ENCODE measurements at places on chromosomes 3 and 15. TPM values are rescaled to one million over a fixed set of nuclear protein-coding genes. Genes with fewer than 3 reads are reported as not detected.

The RLBP1 gene
- polyA plus RNA-seq: not detected

The ANKRD34C gene
- polyA plus RNA-seq: 0.15 TPM

DNA sequence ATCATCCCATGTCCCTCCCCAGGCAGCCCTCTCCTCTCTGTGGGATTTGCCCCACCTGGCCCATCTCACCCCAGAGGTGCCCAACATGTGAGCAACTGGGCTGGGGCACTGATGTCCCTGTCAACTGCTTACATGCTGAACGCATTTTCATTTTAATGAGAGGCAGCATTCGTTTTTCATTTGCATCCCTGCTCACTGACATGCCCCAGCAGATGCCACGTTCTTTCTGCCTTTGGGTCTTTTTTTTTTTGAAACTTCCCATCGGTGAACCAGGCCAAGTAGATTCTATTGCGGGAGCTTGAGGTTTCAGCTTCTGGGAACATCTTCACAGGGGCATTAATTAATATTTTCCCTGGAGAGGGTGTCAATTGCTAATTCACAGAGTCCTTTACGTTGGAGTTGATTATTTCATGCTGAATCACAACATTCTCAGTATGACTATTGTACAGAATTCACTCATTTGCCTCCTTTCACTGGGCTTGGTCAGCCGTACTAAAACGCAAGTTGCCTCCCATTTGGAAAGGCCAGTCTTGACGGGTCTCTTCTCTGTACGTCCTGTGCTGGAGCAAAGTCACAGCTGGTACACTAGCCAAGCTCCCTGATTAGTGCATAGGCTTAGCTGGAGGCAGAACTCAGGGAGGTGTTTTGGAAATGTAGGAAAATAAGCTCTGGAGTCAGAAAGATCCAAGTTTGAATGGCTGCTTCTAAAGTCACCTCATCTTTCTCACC is 69.8 kb downstream of the CHRNA7 start:
- no peak for DNase-seq

The XRN1 gene
- 22.4 TPM for polyA plus RNA-seq

The KATNBL1 gene
- 70.3 TPM for polyA plus RNA-seq

The CFAP44 gene
- 15.9 TPM for polyA plus RNA-seq

All from right renal pelvis (tissue), 4 donors.